ENCODE measurements at places on chromosomes 2 and 18.

GRCh38 chr2:241237047-241237446 is 48.6 kb downstream of the ANO7 start:
- no peak for DNase-seq

DNA sequence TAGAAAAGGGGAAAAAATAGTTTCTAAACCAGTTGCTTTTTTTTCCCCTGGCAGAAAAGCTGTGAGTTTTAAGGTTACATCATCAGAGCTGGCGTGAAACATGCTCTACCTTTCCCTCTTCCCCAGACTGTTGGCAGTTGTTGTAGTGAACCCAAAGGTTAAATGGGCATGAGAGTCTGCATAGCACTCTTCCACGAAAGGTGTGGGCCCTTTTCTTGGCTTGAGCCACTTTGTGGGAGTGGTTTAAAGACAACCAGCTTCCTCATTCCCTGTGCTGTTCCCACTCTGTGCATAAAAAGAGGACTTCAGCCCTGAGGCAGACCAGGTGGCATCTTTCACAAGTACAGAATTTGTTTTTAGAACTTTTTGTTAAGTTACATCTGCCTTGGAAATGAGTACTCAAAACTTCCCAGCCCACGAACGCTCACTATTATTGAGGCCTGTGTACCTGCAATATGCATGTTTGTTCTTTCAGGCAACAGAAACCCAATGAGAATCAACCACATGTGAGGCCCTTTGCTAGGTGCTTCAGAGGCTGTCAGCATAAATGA is 243.8 kb downstream of the BABAM2 start:
- peak; percentile 19 for DNase-seq

DNA sequence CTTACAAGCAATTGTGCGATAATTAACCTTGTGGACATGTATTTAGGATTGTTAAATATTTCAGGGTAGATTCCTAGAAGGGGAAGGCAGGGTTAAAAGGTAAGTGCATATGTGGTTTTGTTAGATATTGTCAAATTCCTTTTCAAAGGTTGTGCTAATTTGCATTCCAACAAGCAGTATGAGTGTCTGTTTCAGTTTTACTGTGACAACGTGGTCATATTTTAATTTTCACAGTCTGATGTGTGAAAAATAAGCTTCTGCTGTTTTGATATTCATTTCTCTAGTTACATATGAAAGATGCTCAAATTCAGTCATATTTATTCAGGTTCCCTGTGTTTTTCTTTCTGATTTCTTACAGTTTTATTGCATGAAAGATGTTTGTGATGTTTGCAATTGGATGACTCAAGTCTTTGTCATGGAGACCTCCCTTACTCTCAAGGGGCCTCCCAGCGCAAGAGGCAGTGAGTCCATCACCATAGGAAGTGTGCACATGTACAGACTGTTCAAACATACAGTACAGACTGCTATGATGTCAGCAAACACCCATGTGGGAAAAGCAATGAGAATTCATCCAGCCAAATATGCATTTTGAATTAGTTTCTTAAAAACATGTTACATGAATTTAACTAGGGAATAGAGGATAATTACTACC is 310.8 kb downstream of the GALR1 start:
- DNase-seq: no peak

DNA sequence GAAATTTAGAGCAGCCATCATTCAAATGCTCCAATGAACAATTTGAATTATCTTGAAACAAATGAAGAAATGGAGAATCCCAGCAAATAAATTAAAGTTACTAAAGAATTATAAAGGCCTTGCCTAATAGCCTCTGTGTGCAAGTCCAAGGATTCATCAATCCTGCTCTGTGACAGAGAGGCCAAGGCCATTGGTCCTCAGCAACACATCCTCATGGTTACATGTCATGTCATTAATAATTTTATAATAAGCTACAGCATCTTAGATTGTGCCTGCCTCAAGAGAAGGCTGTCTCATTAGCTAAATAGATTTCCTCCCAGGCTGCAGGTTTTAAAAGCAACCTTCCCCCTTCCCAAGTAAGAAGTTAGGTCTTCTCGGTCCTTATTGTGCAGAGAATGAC is 611.6 kb downstream of the FBXO15 start:
- no peak for DNase-seq

GRCh38 chr18:7169601-7170000 is 52.0 kb upstream of the LAMA1 start:
- no peak for DNase-seq

- DNase-seq: no peak
Observed at GRCh38 chr2:218722419-218722818, 11.8 kb downstream of the TTLL4 start.

Data from cardiac muscle cell (in vitro differentiated cells and primary cell).